Ascending aorta (tissue), 2 donors: ENCODE measurements at places on chromosomes 4 and X.

GRCh38 chrX:13798184-13798583 lies 18.7 kb downstream of the GPM6B start:
- no peak for DNase-seq

- no peak for DNase-seq
These were observed 224.9 kb upstream of the PCDH7 start for GRCh38 chr4:30495251-30495650.

GRCh38 chr4:127162741-127163140 lies 470.0 kb upstream of the INTU start:
- no peak for DNase-seq

DNA sequence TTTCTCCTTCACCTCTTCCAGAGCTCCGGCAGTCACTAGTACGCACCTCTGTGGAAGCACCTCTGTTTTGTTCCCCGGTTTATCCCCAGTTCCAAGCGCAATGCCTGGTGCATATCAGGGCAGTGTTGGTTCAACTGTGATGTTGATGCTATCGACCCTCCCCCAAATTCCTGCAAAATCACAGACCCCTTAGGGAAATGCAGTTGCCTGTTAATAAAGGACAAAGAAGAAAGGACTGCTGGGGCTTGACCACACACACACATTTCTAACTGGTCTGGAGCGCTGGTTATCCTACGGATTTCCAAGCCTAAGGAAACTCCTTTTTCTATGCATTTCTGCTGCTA lies 530 bp upstream of the NMU start:
- no peak for DNase-seq

GRCh38 chrX:152445926-152446325 lies 5.2 kb downstream of the GABRA3 start:
- no peak for DNase-seq
